ENCODE measurements at places on chromosomes 5 and 9.
A peak's percentile ranks its signal among the peaks of the same experiment; 100 is the strongest.

GRCh38 chr5:104347119-104347708 lies 784.6 kb upstream of the NUDT12 start:
- H3K27ac ChIP-seq, result no peak overlapping the region
- no peaks in the 10 kb centered on the region for H3K36me3 ChIP-seq
- no peak overlapping the region for H3K4me3 ChIP-seq
- DNase-seq, result no peak
- H3K27me3 ChIP-seq, result no peaks in the 10 kb centered on the region

GRCh38 chr9:86550401-86550800 lies 196.2 kb upstream of the TUT7 start:
- no peaks in the 10 kb centered on the region for H3K36me3 ChIP-seq
- H3K4me1 ChIP-seq, result no peaks in the 10 kb centered on the region
- peaks cover 5% of the 10 kb centered on the region for H3K27me3 ChIP-seq
- no peak overlapping the region for H3K27ac ChIP-seq
- no peak overlapping the region for H3K4me3 ChIP-seq

- no peaks in the 10 kb centered on the region for H3K27me3 ChIP-seq
- no peak overlapping the region for H3K27ac ChIP-seq
- no peak overlapping the region for H3K4me3 ChIP-seq
- no peaks in the 10 kb centered on the region for H3K36me3 ChIP-seq
- no peaks in the 10 kb centered on the region for H3K4me1 ChIP-seq
- DNase-seq, result no peak
Observed at GRCh38 chr5:58107704-58108103, 352.2 kb downstream of the PLK2 start.

GRCh38 chr9:94821098-94821887 lies 94.8 kb downstream of the AOPEP start:
- H3K27me3 ChIP-seq, result no peaks in the 10 kb centered on the region
- H3K4me3 ChIP-seq, result no peak overlapping the region
- H3K27ac ChIP-seq, result peak overlapping the region; percentile 21
- no peak for DNase-seq
- peaks cover 16% of the 10 kb centered on the region for H3K36me3 ChIP-seq
- H3K4me1 ChIP-seq, result peaks cover 14% of the 10 kb centered on the region

DNA sequence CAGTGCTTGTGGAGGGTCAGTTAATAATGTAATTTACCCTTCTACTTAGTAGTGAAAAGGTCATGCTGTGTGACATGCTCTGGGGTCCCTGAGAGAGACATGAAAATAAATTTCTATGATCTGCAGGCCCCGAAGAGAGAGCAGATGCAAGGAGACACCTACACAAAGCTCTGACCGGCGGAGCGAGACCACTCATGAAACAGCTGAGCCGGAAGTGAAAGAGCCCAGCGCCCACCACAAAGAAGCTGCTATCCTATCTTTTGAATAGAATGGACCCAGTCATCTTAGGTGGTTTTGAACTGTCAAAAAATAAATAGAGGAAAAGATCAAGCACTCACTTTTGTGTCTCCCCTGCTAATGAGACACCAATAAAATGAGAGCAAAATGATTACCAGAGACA lies 190.0 kb downstream of the MED10 start:
- no peak overlapping the region for H3K4me3 ChIP-seq
- H3K4me1 ChIP-seq, result no peaks in the 10 kb centered on the region
- DNase-seq, result no peak
- H3K36me3 ChIP-seq, result no peaks in the 10 kb centered on the region
- H3K27me3 ChIP-seq, result no peaks in the 10 kb centered on the region

GRCh38 chr5:180093241-180093640 lies 21.7 kb upstream of the RNF130 start:
- peaks cover 8% of the 10 kb centered on the region for H3K27me3 ChIP-seq
- DNase-seq, result no peak
- H3K4me1 ChIP-seq, result peaks cover 3% of the 10 kb centered on the region
- H3K4me3 ChIP-seq, result no peak overlapping the region
- no peaks in the 10 kb centered on the region for H3K36me3 ChIP-seq

DNA sequence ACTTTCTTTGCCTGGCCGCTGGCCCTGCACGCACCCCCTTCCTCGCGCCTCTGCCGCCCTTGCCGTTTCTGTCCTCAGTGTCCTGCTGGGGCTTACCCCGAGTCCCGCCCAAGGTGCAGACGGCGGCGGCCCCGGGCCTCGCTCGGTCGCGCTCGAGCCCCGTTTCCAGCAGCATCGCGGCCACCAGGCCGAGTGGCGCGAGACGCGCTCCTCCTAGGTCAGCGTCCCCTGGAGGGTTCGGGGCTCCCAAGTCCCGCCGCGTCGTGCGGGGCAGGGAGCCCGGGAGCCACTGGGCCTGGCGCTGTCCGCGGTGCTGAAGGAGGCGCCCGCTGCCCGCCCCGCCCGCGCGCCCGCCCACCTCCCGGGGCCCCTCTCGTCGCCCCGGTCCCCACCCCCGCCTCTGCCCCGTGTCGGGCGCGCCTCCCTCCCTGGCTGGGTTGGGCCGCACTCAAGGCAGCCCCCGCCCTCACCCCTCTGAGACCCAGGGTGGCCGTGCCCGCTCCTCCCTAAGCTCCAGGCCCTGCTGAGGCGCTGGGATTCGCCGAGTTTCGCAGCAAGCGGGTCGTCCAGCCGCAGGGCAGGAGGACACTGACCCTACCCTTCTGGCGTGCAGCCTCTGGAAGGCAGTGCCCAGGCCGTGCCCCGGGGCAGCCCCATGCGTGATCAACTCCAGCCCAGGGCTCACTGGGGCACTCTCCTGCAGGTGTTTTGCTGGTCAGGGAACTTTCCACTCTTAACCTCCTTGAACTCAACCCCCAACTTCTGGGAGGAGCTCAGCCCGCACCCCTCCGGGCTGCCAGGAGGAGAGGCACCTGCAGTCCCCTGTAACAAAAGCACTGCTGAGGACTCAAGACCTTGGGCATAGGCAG lies at the start of gene LHX3:
Gene LHX3 (minus strand): TSS at position 291 of the 869 bp plus-strand sequence. CDS start 116 bp downstream, at position 175.
- no peaks in the 10 kb centered on the region for H3K4me1 ChIP-seq
- H3K4me3 ChIP-seq, result no peak within 1 kb of the TSS
- H3K27me3 ChIP-seq, result peaks cover 27% of the 10 kb centered on the region
- H3K27ac ChIP-seq, result no peak within 1 kb of the TSS
